ENCODE measurements at places on chromosomes 4 and X.

DNA sequence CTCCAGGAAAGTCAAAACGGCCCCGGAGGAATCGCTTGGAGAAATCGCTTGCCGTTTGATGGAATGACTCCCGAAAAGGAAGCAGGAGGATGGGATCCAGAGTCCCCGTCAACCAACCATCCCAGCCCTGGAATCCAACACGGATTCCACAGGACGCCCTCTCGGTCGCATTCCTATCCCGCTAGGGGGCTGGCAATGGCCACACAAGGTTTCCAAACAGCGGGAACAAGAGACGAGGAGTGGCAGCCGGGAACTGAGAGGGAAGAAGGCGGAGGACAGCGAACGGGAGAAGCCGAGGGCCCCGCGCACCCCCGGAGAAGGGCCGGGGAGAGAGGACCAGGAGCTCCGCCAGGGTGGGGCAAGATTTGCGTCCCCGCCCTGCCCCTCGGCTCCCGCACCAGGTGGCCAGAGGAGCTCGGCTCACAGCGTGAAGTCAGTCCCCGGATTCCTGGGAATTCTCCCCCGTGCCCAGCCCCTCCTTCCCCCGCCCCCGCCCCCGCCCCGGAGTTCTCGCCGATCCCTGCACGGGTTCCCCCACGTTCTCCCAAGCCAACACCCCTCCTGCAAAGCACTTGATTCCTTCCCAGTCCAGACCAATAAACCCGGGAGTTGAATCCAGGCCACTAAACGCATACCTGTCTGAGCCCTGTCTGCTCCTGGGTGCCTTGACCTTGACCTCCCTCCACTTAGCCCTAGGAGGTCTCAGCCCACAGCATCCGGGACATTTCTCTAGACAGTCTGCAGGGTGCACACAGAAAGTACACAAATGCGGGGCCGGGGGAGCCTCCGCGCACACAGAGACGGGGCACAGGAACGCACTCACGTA, 1.4 kb downstream of the PDZD4 start:
- no peak for DNase-seq

DNA sequence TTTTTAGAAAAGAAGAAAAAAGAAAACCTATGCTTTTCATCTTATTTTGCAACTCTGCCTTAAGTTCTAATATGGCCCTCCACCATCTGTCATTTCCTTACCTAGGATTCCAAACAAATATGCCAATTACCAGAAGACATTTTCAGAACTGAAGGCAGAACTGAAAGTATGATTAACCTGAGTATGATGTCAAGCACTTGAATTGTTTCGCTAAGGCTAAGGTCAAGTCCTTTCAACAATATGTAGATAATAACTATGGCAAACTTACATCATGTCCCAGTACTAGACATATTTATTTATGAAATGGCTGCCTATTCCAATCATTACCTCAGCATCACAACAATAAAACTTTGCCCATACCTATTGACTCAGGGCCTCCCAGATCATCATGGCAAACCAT, 91.0 kb downstream of the OR13H1 start:
- no peak for DNase-seq

GRCh38 chrX:153829799-153830639, at the start of gene PDZD4:
PDZD4 (minus strand) TSS chrX:153830544; CDS start chrX:153830298, 246 bp downstream.
- no peak for DNase-seq

DNA sequence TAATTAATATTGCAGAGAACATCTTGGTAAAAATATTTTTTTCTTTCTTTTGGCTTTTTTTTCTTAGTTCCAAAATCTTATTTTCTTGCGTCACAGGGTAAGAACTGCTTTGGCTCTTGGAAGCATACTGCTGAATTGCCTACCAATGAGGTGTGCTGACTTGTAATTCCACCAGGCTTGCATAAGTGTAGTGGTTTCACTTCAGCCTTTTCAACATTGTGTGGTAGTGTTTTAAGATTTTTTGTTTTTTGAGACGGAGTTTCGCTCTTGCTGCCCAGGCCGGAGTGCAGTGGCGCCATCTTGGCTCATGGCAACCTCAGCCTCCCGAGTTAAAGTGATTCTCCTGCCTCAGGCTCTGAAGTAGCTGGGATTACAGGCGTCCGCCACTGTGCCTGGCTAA, 42.4 kb downstream of the N4BP2 start:
- no peak for DNase-seq

GRCh38 chr4:148542922-148543623, 100.9 kb upstream of the NR3C2 start:
- DNase-seq = no peak

- DNase-seq = no peak
Measured at GRCh38 chr4:170398218-170398617, 308.5 kb upstream of the AADAT start.

- DNase-seq = no peak
Measured at GRCh38 chr4:102627831-102628523, 126.8 kb downstream of the NFKB1 start.

GRCh38 chr4:76809594-76810305, 88.2 kb downstream of the SOWAHB start:
- no peak for DNase-seq

- no peak for DNase-seq
Measured at GRCh38 chr4:58560736-58561135, 1450.6 kb upstream of the IGFBP7 start.

- DNase-seq = no peak
Measured at GRCh38 chrX:40278340-40279090, 180.8 kb upstream of the BCOR start.

- DNase-seq = no peak
Measured at GRCh38 chr4:110085131-110085530, 113.3 kb downstream of the ELOVL6 start.

GRCh38 chrX:130171446-130172126, at the start of gene RAB33A:
RAB33A (plus strand) TSS chrX:130171962; CDS start chrX:130172063, 101 bp downstream.
- DNase-seq = no peak

- DNase-seq = no peak
Measured at GRCh38 chrX:71859637-71860036, 51.0 kb upstream of the NHSL2 start.

- DNase-seq = no peak
Measured at GRCh38 chrX:48531358-48531959, 8.1 kb upstream of the TBC1D25 start.

GRCh38 chrX:10482261-10482660, 138.1 kb downstream of the MID1 start:
- DNase-seq = no peak

GRCh38 chrX:39438603-39439602, 637.6 kb downstream of the MID1IP1 start:
- DNase-seq = no peak

DNA sequence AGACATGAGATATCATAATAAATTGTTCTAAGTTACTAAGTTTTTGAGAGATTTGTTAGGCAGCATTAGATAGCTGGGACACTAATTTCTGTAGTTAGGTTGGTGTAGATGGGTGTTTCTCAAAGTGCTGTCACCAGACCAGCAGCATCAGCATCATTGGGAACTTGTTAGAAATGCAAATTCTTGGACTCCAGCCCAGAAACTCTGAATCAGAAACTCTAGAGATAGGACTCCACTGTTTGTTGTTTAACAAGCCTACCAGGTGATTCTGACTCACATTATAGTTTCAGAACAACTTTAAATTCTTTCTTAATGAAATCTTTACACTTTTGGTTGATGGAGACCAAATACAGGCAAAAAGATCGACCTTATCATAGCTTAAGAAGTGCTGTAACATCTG, 173.7 kb downstream of the PABPC4L start:
- no peak for DNase-seq

- no peak for DNase-seq
Measured at GRCh38 chrX:12999422-12999821, 24.5 kb downstream of the TMSB4X start.

DNA sequence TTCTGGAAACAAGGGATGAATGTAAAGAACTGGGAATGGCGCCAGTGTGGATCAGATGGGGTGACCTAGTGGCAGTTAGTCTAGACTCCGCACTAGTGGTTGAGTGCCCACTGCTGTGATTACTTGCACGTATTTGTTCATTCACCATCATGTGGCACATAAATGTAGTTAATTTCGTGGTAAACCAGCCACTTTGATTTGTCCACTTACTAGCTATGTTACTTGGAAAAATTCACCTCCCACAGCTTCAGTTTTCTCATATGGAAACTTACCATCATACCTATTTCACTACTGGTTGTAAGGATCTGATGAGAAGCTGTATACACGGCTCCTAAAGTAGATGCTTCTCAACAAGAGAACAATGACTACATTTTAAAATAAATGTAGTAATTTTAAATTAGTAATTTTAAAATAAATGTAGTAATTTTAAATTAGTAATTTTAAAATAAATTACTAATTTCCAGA, 394 bp upstream of the DYNLT3 start:
- DNase-seq = no peak

DNA sequence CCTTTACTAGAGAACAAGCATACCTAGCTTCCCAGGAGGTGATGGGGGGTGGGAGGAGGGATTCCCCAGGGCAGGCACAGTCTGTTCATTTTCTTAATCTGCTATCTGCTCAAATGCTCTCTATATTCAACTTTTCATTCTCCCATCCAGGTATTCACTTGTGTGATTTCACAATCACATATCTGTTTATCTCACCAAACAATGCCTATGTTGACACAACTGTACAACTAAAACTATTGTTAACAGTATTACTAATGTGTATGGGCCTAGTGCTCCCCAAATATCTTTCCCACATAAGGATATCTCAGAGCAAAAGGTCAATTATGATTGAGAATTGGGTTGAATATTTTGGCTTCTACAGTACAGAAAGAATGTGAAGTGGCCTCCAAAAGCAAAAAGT, 210.8 kb downstream of the IQCM start:
- DNase-seq = no peak
